ENCODE measurements at places on chromosomes 3 and 15.

- DNase-seq: no peak
Measured at GRCh38 chr3:108830991-108831614, 8.5 kb downstream of the TRAT1 start.

GRCh38 chr3:197014942-197015575 is 14.6 kb downstream of the MELTF start:
- no peak for DNase-seq

- peak; percentile 28 for DNase-seq
Measured at GRCh38 chr3:186361762-186362536, at the start of gene DGKG. Gene DGKG (minus strand): TSS chr3:186362234. CDS start chr3:186320459, 41,775 bp downstream.

DNA sequence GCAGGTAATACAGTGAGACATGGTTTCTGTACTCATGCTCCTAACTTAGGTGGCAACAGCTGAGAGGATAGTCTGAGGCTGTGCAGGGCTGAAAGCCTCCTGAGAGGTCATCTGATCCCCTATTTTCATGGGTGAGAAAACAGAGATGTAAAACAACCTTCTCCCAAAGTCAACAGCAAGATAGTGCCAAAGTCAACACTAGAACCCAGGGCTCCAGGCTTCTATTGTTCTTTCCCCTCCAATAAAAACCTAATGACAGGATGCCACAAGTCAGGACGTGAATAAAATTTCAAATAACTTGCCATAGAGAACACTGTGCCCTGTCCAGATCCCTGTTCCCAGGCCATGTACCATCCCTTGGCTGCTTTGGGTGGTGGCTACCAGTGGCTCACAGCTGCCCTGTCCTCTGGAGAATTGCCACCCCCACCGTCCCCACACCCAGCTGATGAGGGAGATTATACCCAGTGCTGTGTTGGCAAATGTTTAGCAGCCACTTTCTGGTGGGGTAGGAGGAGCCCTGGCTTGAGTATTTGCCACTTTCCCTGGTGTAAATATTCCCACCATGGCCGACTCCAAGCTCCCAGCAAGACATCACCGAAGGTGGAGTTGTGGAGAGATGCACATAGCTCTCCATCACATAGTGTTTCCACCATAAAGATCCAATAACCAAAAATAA is 54.8 kb downstream of the SRGAP3 start:
- peak; percentile 91 for DNase-seq

DNA sequence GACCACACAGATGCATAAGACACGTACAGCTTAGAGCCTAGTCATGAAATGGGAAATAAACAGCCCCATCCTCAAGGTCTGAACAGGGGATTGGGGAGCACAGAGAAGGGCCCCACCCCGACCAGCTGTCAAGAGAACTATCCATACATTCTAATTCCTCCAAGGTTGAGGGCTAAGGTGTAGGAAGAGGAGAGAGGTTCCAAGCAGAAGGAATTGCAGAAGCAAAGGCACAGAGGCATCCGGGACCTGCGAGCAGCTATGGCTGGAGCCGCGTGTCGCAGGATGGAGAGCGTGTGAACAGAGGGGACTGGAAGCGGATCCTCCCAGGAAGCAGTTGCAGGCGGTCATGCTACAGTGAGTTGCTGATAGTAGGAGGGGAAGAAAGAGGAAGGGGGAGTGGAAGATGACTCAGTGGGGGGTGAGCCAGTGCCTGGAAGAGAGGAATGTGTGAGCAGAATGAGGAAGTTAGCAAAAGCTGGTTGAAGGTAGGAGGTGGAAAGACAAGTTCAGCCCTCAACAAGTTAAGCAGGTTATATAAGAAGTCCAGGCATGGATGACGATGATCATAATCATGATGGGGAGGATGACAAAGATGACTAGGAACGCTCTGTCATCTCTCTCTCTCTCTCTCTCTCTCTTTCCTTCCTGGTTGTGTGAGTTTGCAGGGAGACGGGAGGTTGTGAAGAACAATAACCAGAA is 89.7 kb downstream of the LIPC start:
- no peak for DNase-seq

DNA sequence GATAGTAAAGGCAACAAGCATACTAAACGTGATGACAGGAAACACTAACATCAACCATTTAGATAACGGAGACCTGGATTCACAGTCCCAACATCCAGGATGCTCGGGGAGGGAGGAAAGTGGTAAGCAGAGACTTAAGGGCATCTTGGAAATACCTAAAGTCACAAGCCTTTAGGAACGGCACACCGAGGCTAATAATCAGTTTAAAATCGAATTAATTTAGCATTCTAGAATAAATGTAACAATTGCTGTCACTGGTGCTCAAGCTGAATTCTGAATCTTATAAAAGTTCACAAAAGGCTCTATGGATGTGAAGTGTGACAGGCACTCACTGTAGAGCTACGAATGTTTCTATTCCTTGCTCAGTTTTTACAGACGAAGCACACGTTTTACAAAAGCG is 1.3 kb downstream of the CD47 start:
- no peak for DNase-seq

DNA sequence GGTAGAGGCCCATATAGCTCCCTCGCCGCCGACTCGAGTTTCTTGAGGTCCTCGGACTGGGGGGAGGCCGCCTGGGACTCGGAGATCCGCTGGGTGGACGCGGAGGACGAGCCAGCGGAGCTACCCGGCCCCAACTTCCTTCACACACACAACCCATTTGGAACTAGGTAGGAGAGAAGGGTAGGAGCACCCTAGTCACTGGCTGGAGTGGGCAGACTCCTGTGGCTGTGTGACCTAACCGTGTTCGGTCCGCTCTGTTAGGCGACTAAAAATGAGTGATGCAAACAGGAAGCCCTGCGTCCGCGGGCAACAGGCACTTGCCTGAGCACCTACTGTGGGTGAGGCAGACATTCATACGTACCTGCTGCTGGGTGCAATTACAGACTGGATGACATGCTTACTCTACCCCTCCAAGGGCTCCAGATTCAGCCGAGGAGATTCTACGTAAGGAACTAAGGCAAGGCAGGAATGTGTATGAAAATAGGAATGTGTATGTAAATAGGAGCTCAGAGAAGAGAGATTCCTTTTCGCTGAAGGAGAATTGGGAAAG is 4.6 kb upstream of the SIN3A start:
- no peak for DNase-seq

GRCh38 chr3:42489937-42490227 is 12.6 kb upstream of the VIPR1 start:
- no peak for DNase-seq

- DNase-seq: no peak
Measured at GRCh38 chr15:64883997-64884511, 27.6 kb upstream of the ANKDD1A start.

- DNase-seq: no peak
Measured at GRCh38 chr3:135093121-135093520, 298.1 kb downstream of the EPHB1 start.

GRCh38 chr3:77321646-77322045 is 281.7 kb downstream of the ROBO2 start:
- DNase-seq: no peak

DNA sequence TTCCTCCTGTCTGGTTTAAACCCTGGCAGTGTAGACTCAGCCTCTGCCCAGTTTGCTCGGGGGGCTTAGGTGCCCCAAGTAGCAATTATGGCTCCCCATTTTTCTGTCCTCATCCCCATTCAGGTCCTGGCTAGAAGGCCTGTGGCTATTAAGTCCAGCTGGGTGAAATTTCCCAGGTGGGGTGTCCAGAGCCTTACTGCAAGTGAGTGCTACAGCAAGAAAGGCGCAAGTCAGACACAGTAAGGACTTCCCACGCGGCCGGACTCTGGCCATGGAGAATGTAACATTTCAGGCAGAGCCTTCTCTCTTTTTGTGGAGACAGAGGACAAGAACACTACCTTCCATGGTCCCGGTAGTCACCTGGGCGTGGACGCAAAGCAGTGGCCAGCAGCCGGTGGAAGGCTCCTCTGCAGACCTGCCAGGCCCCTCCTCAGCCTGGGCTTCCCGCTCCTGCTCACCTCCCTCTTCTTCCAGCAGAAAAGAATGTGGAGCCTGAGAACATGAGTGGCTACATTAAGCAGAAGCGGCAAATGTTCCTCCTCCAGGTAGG is 23.3 kb downstream of the CFAP100 start:
- DNase-seq: no peak

GRCh38 chr3:188605231-188605630 is 451.3 kb downstream of the LPP start:
- DNase-seq: no peak

DNA sequence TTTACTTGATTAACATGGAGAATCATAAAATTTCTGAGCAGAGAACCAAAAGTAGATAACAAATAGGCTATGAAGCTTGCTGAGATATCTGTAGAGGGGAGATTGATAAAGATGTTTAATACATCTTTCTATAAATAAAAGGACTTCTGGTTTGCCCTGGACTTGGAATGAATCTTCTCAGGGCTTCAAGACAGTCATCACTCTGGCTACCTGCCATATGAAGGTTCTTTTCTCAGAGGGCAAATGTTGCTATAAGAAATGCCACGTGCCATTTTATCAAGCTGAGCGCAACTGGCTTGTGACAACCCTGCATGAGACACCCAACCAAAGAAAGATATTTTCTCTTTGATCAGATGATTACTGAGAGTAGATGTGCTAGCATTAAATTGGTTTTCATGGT is 192.5 kb downstream of the WNT5A start:
- DNase-seq: no peak

- DNase-seq: no peak
Measured at GRCh38 chr3:14225421-14225820, 46.8 kb downstream of the LSM3 start.

DNA sequence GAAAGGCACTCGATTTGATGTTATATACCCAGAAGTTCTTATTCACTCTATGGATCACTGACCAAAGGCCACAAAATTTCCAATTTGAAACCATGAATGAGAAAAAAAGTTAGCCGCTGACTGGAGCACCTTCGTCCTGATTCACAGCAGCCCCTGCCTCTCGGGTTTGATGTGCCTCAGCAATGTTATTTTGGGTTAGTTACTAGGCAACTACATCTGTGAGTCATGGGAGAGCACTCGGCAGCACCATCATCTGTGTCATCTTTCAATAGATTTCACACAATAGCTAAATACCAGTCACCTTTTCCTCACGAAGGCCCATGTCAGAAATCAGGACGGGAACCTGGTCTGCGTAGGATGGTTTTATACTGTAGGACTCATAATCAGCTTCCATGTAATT is 269.2 kb downstream of the ZBBX start:
- DNase-seq: peak; percentile 80

DNA sequence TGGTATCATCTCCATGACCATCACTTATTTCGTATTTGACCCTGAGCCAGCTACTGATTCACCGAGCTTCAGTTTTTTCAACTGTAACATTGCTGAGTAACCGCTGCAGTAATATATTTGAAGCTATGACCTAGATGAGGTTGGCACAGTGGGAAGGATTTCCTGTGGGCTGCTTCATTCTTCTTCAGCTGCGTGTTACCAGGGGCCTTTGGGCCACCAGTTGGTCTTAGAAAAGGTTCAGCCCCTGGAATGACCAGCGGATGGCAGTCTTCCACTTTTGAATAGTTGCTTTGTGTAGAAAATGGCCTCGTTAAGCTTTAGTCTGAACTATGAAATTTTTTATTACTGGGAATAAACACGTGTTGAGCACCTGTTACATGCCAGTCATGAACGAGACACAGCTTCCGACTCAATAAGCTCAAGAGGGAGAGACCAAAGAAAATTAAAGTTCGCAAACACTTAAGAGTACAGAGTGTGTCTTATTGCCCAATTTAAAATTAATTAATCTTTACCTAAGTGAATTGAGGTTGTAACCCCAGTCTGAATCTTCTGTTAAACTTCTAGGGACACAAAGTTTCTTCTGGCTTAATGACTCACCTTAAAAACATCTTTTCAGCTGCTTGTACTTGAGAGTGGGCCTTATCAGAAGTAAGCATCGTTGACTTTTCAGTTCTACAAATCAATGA is 57.6 kb upstream of the NR2E3 start:
- DNase-seq: no peak

DNA sequence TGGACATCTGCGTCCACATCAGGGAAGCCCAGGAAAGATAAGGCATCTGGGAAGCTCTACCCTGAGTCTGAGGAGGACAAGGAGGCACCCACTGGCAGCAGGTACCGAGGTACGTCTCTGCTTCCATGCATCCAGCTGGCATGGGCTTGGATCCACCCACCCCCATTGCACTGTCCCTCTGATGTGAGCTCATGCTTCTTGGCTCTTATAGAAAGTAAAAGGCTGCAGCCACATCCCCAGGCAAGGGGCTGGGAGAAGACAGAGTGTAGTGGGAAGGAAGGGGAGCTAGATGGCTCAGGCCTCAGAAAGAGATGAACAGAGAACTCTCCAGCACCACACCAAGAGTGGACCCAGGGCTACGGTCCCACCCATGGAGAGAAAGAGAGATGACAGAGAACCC is 18.2 kb downstream of the PTH1R start:
- DNase-seq: no peak

GRCh38 chr3:190495354-190495753 is 18.5 kb upstream of the IL1RAP start:
- DNase-seq: no peak

- no peak for DNase-seq
Measured at GRCh38 chr3:3172627-3173026, 6.9 kb downstream of the CRBN start.

- DNase-seq: no peak
Measured at GRCh38 chr3:133865136-133865855, 30.4 kb downstream of the RAB6B start.

- no peak for DNase-seq
Measured at GRCh38 chr3:108343491-108343890, 47.1 kb downstream of the HHLA2 start.

DNA sequence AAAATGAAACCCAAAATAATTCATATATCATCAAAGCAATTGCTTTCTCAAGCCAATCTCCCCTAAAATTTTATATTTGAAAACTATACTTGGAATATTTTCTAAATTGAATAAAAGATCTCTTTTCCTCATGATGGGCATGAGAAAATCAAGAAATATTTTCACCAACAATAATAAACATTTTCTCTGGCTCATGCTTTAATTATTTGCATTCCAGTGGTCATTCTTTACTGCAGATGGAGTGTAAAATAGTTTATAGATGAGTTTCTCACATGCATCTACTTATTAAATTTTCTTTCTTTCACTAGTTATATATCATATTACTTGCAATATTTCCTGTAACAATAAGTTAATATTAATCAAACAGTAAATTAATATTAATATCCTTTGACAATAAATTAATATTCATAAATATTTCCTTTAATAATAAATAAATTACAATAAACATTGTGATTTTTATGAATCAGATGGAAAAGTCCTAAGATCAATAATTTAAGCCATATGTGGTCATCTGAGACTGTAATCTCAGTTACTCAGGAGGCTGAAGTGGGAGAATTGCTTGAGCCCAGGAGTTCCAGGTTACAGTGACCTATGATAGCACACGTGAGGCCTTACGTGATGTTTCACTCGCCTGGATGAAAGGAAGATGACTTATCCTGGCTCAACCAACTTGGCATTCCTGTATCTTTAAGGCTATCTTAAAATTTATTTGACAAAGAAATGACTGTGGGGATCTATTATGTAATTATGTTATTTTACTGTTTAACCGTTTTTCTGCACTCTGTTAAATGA is 958.8 kb downstream of the ZPLD1 start:
- no peak for DNase-seq

GRCh38 chr15:32843219-32843815 is 125.5 kb downstream of the GREM1 start:
- no peak for DNase-seq
